ENCODE measurements at places on chromosomes 13 and 19. TPM values are rescaled to one million over a fixed set of nuclear protein-coding genes. Genes with fewer than 3 reads are reported as not detected.
A peak's percentile ranks its signal among the peaks of the same experiment; 100 is the strongest.

Gene SIGLEC11
- total RNA-seq, result 1.4 TPM

Gene SH3GL1
- total RNA-seq, result 31.3 TPM

Gene STK24
- 78.9 TPM for total RNA-seq

Gene MYO1F
- total RNA-seq, result 13.2 TPM

Gene SCGB2B2
- total RNA-seq, result 1.4 TPM

Gene ERICH6B
- not detected for total RNA-seq

Gene SYNGR4
- total RNA-seq, result not detected

Gene SBSN
- not detected for total RNA-seq

GRCh38 chr13:78085434-78086225 is 167.0 kb upstream of the EDNRB start:
- no peak for DNase-seq

DNA sequence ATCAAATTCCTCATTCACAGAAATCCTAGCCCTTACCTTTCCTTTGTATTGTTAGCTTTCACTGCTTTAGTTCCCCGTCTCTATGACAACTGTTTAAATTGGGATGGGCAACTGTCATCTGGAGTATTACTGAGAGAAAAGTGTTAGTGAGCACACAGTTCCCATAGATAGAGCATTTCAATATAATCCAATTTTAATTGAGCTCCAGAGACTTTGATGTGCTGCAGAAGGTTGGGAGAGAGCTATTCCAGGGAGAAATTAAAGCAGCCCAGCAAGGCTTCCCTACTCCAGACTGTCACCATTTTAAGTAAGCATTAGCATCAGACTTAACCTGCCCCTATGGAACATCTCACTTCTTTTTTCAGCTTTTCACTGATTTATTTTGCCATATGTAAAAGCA is 55.0 kb upstream of the MAB21L1 start:
- no peak for DNase-seq

DNA sequence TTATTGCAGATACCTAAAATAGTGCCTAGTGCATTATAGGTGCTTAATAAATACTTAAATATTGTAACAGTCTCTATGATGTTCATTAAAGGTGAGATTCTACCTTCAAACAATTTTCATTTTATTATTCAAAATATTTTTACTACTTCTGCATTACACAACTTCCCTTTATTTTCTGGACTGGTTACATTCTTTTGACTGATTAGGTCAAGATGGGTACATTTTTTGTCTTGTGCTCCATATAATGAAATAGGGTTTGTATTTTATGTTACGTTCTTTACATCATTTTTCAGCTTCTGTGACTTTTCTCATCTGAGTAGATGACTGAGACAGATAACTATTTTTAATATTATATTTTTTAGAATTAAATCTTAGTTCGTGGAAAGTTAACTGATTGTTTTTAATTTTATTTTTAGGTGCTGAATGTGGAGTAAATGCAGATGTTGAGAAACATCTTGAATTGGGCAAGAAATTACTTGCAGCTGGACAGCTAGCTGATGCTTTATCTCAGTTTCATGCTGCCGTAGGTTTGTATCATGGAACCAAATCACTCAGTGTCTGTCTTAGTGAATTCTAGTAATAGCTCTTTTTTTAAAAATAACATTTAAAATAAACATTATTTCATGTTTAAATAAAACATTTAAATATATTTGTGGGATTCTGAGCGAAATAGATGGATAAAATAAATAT is 32.0 kb downstream of the DNAJC3 start:
- DNase-seq, result no peak

DNA sequence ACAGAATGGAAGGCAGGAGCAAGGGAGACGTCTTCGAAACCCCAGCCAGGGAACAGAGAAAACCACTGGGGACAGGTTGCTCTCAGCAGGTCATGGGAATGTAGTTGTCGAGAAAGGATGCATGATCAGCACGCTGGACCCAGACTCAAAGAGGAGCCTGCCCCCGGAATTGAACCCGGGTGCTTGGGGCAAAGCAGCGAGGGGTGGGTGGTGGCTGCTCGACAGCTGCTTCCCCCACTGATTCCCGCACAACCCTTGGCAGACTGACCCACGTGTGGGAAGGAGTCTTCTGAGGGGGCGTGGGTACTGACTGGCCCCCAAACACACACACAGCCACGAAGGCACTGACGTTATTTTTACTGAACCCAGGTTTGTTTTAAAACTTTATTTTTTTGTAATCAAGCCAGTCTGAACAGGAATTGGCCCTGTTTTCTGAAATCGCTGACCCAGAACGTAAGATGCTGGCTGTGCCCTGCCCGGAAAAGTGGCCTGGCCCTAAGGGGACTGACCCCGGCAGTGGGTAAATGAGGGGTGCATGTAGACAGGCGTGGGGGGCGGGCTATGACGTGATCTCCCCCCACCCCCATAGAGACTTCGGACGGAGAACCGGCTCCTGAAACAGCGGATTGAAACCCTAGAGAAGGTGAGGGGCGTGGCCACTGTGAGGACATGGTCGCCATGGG is 18.6 kb downstream of the PRR36 start:
- no peak for DNase-seq

GRCh38 chr19:56966225-56966696 is 125.7 kb upstream of the PEG3 start:
- no peak for DNase-seq

DNA sequence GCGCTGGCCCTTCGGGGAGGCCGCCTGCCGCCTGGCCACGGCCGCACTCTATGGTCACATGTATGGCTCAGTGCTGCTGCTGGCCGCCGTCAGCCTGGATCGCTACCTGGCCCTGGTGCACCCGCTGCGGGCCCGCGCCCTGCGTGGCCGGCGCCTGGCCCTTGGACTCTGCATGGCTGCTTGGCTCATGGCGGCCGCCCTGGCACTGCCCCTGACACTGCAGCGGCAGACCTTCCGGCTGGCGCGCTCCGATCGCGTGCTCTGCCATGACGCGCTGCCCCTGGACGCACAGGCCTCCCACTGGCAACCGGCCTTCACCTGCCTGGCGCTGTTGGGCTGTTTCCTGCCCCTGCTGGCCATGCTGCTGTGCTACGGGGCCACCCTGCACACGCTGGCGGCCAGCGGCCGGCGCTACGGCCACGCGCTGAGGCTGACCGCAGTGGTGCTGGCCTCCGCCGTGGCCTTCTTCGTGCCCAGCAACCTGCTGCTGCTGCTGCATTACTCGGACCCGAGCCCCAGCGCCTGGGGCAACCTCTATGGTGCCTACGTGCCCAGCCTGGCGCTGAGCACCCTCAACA is 1.2 kb downstream of the F2RL3 start:
- DNase-seq, result peak; percentile 50

- DNase-seq, result peak; percentile 89
Measured at GRCh38 chr19:13172346-13173138, 22.3 kb downstream of the IER2 start.

DNA sequence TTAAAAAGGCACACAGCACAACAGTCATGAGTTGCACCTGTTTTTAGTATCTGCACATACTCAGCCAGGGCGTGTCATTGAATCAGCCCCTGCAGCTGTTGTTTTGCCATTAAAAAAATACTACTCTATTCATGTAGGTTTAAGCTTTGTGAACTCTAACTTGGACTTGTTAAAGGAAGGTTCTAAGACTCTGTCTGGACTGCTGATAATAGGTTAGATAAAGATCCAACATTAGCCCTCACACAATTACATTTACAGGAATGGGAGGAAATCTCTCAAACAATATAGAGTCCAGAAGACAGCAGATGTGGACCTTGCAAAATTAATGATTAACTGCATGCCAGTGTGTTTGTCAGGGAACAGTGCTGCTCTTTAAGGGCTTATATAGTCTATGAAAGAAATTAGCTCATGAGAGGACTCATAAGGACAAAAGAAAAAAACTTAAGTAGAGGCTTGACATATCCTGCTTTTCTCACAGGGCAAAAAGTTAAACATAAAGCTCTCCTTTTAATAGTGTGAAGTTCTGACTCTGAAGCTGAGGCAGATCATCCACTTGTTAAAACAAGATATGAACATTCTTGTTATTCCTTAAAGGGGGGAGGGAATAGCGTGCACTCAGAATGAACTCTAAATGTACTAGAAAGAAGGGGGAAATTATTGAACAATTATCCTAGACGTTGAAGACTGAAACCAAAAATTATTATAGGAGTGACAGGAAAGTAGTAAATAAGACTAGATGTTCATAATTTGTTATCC is 243.6 kb downstream of the NDFIP2 start:
- DNase-seq, result no peak

DNA sequence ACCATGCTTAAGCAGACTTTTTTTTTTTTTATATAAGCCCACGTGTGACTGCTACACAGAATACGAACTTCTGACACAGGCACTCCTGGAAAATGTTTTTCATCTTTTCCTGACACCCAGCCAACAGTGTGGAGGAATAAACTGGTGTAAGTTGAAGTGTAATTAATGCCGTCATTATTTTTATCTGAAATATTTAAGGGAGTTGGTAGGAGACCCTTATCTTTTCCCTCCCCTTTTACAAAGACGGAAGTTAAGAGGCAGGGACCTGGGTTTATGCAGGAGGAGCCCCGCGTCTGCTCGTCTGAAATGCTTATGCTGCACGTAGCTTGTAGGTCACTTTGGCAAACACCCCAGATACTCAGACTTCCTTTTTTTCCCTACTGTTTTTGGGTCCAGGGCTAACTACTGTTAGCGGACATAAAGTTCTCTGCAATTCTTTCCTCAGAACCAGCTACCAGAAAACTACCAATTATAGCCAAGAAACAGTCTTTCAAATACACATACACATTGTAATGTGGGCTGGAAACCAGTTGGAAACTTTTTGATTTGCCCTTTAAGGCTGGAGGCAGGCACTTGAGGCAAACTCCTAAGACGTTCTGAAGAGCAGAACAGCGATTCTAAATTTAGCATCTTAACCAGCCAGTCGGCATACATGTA is 50.8 kb downstream of the EFNB2 start:
- DNase-seq, result peak; percentile 85

DNA sequence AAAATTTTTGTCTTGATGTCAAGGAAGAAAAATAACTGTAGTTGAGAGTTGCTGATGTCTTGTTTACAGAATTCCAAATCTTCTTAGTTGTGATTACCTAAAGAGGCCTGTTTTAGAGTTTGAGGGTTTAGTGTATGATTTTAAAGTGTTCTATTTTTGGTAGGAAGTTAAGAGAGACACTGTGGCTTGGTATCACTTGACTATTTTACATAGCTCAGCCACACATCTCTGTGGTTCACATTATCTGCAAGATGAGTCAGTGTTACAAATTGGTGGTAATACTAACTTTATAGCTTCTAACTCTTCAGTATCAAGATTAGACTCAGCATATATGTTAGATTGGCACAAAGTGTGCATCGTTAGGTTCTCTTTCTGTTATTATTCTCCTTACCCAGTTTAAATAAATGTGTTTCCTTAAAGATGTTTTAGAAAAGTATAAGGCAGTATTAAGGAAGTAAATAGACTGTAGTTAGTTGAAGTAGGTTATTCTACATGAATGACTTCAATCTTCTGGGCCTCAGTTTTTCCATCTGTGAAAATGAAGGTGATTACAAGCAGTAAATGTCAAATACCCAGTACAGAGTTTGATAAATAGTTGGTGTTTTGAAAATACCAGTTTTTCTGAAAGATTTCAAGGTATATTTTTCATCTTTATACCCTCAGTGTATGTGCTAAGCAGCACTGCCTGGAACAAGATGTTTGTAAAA is 33.4 kb downstream of the COG6 start:
- DNase-seq, result no peak

- no peak for DNase-seq
Measured at GRCh38 chr13:42660333-42660965, 86.5 kb downstream of the TNFSF11 start.

- DNase-seq, result no peak
Measured at GRCh38 chr19:18385359-18385674, 641 bp upstream of the GDF15 start.

DNA sequence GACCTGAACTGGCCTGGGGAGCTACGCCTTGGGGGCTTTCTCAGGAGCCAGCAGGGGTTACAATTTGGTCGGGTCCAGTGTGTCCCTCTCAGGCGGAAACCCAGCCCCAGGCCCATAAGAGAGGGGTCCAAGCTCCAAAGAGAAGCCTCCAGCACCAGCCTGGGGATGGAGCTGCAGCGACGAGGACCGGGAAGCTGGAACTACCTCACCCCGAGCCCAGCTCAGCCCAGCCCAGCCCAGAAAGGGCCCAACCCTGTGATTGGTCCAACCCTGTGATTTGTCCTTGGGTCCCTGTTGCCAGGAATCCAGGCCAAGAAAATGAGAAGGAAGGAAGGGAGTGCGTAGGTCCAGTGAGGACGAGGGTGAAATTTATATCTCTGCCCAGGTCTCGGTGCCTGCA is 24.1 kb downstream of the CLEC4M start:
- peak; percentile 71 for DNase-seq

DNA sequence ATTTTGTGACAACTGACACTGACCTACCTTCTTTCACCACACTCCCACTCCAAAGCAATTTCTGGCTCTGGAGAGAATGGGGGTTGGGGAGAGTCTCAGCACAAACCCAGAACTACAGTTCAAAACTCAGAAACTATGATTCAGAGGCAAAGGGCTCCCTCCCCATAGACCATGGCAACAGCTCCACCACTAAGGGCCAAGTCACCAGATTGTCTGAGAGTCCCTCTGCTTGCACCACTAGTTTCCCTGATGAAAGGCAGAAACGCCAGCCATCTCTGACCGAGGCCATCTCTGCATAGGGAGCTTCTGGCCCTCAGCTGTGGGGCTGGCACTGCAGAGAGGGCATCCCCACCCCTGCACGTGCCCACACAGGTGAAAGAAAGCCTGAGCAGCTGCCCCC is 112.4 kb upstream of the VSTM2B start:
- no peak for DNase-seq

GRCh38 chr19:49338691-49339300 is 3.6 kb downstream of the CD37 start:
- peak; percentile 91 for DNase-seq

- no peak for DNase-seq
Measured at GRCh38 chr13:110339975-110340550, 33.0 kb downstream of the COL4A2 start.

DNA sequence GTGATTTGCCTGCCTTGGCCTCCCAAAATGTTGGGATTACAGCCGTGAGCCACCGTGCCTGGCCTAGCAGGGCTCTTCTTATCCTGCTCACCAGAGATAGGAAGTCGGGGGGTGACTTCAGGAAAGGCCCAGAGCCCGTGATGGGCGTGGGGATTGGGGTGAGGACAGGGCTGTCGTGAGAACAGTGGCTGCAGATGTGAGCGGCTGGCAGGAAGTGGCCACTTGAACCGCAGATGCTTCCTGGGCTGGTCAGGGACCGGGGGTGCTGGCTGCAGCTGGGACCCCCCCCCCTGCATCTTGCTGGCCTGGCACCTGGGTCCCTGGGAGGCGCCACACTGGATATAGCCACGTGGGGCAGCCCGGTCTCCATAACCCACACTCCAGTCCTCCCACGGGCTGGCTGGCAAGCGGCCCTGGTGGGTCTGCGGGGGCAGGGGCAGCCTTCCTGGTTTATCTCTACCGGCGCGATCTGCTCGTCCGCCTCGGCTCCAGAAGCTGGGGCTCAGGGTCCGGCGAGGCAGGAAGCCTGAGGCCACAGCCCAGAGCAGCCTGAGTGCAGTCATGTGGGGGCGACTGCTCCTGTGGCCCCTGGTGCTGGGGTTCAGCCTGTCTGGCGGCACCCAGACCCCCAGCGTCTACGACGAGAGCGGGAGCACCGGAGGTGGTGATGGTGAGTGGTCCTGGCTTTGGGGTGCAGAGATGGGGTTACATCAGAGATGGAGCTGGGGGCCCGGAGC is at the start of gene F2RL3:
Gene F2RL3, plus strand, starts transcription at position 371 of the 737 bp plus-strand sequence. Its CDS starts 191 bp downstream, at position 562.
- peak; percentile 81 for DNase-seq

- DNase-seq, result no peak
Measured at GRCh38 chr13:98098516-98098915, 44.4 kb upstream of the FARP1 start.

- DNase-seq, result no peak
Measured at GRCh38 chr13:80204642-80205041, 136.3 kb downstream of the SPRY2 start.

GRCh38 chr13:102870677-102871415 is 25.0 kb downstream of the ERCC5 start:
- no peak for DNase-seq

- DNase-seq, result no peak
Measured at GRCh38 chr19:54449701-54450069, 686 bp downstream of the LENG8 start.
